Activated T-helper 2 cell treated with anti-CD3 and anti-CD28 coated beads, Interferon-gamma antibody, Interleukin-2, Interleukin-4, amounts not matched to agents 10 μg/mL and 5 μg/mL and 100 μg/mL, durations not matched to agents 14 hours and 24 hours and 36 hours (primary cell): ENCODE measurements at places on chromosomes 3 and 15.

GRCh38 chr3:132283916-132284405 is 33.2 kb upstream of the ACP3 start:
- no peak for DNase-seq

GRCh38 chr15:72037321-72037720 is 80.6 kb downstream of the MYO9A start:
- no peak for DNase-seq

DNA sequence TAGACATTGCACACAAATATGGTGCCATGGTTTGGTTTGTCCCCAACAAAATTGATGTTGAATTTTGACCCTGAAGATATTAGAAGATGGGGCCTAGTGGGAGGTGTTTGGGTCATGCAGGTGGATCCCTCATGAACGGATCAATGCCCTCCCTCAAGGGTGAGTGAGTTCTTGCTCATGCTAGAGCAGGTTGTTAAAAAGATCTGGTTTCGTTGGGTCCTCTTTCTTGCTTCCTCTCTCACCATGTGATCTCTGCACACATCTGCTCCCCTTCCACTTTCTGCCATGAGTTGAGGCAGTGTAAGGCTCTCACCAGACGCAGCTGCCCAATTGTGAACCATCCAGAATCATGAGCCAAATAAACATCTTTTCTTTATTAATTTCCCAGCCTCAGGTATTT is 87.8 kb upstream of the MDFIC2 start:
- DNase-seq, result no peak

DNA sequence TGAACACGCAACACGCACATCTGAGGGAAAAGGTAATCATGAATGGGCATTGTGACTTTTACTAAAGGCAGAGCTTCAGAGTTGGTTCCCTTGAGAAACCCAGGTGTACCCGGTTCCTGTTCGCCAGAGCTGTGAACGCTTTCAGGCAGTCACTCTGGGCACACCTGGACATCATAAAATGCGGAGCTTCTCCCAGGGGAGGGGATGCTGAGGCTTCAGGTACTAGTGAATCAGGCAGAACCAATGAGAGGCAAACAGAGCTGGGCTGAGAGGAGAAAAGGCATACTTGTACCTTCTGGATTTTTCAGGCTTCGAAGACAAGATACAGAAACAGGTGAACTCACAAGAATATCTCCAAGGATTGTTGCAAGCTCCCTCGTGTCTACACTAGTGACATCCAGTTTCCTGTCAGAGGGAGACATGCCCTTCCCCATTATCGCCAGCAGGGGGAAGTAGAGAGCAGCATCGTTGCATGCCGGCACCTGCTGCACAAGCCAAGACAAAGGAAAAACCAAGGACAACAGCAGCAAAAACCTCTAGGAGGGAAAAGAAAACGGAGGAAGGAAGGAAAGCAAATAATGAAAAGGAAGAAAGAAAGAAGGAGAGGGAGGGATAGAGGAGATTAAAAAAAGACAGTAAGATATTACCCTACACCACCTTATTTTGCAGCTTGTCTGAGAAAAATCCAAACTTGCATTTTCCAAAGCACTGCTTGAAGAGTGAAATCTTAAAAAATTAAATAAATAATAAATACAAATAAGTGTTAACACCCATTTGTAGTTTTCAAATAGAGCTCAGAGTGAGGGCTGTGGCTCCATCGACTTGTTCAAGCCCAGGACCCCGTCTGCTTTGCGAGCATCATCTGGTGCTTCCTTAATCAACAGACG is 2.0 kb downstream of the AHSG start:
- peak; percentile 63 for DNase-seq

GRCh38 chr3:54914180-54914579 is 13.7 kb downstream of the LRTM1 start:
- DNase-seq, result no peak

DNA sequence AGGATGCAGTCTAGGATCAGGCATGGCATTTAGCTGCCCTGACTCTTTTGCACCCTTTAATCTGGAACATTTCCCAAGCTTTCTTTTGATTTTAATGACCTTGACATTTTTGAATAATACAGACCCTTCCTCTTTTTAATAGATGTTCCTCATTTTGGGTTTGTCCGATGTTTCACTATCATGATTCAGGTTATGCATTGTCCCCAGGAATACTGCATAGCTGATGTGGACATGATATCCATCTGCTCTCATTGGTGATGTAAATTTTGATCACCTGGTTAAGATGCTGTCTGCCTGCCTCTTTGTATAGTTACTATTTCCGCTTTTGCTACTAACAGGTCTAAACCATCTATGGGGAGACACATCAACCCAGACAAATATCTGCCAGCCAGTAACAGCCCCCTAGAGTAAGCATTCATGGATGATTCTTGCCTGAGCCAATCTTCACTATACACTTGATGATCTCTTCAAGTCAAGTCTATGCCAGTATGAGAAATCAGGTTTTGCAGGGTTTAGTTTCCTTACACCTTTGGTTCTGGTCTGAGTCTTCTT is 50.6 kb upstream of the ULK4 start:
- no peak for DNase-seq

GRCh38 chr15:78070049-78070700 is 7.3 kb downstream of the TBC1D2B start:
- no peak for DNase-seq

GRCh38 chr15:34927726-34928125 is 41.8 kb downstream of the AQR start:
- DNase-seq, result no peak

DNA sequence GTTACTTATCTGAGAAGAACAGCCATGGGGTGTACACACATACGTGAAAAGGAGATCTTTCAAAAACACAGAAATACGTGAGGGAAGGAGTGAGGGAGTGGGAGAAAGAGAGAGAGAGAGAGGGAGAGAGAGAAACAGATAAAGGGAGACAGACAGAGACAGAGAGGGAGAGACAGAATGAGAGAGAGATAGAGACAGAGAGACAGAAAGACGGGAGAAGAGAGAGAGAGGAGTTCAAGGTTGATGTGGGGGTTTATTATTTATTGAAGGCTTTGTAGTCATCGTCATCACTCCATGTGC is 64.0 kb downstream of the CHST2 start:
- DNase-seq, result no peak

GRCh38 chr3:197801891-197802778 is 11.1 kb downstream of the LRCH3 start:
- DNase-seq, result no peak

GRCh38 chr15:58738046-58738707 is 11.3 kb downstream of the ADAM10 start:
- no peak for DNase-seq

GRCh38 chr15:100877551-100877950 is 2.1 kb upstream of the ALDH1A3 start:
- no peak for DNase-seq

DNA sequence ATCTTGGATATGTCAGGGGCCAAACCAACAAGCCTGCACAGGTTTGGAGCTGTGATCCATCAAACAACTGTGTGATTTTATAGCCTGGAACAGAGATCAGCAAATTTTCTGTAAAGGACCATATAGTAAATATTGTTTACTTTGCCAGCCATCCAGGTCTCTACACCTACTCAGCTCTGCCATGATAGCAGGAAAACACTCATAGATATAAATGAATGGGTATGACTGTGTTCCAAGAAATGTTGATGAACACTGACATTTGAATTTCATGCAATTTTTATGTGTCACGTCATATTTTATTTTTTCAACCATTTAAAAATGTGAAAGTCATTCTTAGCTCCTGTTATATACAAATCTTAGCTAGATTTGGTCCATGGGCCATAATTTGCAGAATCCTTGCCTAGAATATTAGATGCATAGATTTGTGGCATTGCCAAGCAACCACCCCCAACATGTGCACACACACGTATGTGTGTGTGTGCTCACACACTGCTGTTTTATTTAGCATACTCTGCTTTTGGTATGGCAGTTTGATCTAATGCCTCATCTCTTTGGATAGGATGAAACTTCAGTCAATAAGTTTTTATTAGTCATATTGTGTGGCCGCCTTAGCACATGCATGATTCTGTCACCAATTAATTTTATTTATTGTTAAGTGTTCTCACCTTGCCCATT is 6.4 kb downstream of the ATXN7 start:
- DNase-seq, result no peak

GRCh38 chr15:79923079-79923514 is 26.3 kb upstream of the MTHFS start:
- DNase-seq, result peak; percentile 68

DNA sequence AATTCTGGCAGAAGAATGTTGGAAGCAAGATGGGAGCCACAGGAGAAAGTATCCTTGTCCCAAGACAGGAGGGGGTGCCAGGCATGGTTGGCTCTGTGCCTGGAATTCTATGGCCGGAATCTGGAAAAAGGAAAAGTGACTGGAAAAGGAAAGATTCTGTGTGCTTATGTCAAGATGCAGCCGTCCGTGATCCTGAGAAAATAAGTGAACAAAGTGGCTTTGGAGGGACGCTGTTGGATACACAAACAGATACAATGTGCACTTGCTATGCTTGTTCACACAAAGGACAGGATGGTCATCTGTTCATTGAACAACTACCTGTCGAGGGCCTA is 28.5 kb upstream of the MUC20 start:
- no peak for DNase-seq

DNA sequence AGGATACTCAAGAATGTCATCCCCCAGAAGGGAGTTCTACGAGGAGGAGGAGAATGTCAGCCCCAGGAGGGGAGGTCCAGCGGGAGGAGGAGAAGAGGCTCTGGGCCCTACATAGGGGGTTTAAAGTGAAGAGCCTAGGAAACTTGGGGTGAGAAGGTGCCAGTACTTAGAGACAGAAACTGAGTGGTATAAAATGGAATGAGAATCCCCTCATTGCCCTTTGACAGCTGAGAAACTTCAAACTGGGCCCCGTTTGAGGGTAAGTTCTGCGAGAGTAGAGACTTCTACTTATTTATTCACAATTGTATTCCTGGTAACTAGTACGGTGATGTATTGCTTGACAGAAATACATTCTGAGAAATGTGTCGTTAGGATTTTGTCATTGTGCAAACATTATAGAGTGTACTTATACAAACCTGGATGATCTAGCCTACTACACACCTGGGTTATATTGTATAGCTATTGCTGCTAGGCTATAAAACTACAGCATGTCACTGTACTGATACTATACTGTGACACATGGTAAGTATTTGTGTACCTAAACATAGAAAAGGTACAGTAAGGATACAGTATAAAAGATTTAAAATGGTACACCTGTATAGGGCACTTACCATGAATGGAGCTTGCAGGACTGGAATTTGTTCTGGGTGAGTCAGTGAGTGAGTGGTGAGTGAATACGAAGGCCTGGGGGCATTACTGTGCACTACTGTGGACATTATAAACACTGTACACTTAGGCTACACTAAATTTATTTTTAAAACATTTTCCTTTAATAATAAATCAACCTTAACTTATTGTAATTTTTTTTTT is 62.0 kb downstream of the TSC22D2 start:
- DNase-seq, result no peak
